ENCODE measurements at places on chromosomes 13 and 19.

DNA sequence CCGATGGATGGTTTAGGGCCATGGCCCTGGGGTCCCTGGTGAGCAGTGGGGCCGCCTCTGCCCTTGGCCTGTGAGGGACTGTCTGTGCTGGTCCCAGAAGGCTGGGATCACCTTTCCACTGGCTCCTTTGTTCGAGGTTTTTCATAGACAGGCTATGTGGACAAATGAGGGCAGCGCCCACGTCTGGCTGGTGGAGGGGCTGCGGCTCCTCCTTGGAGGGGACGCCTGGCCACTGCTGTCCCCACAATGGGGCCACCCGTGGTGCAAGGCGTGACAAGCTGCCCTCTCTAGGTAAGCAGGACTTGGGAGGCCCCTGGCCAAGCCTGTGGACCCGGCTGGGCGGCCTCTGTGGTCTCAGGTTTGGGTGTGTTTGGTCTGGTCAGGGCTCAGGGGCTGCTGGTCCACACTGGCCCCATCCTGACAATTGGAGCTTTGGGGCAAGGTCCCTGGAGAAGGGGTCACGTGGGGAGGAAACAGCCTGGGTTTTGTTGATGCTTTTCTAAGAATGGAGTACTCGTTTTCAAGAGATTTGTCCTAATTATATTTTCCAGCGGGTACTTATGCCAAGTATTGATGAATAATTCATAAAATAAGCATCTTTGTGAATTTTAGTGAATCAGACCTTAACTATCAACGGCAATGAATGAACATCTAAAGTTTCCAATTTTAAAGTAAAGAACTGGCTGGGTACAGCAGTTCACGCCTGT, 33.3 kb downstream of the MCF2L start:
- DNase-seq: no peak

- DNase-seq: no peak
These were observed 30.2 kb downstream of the TMED1 start for GRCh38 chr19:10805758-10806247.

- DNase-seq: no peak
These were observed 497.6 kb downstream of the SUCLA2 start for GRCh38 chr13:47503475-47503874.

- no peak for DNase-seq
These were observed 142.0 kb upstream of the TSHZ3 start for GRCh38 chr19:31491242-31491641.

DNA sequence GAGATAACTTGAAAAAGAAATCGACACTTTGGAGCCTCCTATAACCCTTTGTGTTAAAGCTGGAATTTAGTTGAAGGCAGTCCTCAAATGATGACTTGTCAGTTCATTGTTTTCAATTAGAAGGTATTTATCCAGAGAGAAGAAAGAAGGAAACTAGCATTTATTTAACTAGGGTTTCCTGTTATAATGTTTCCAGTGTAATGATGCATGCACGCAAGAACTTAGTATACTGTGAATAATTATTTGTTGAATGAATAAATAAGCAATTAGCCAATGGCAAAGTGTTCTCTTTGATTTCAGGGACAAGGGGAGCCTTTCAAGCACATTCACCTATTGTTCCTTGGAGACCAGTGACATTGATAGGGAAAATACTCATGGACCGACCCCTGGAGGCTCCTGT, 307.4 kb downstream of the KLF5 start:
- DNase-seq: no peak

- no peak for DNase-seq
These were observed 5.1 kb downstream of the CHMP2A start for GRCh38 chr19:58549664-58550361.

DNA sequence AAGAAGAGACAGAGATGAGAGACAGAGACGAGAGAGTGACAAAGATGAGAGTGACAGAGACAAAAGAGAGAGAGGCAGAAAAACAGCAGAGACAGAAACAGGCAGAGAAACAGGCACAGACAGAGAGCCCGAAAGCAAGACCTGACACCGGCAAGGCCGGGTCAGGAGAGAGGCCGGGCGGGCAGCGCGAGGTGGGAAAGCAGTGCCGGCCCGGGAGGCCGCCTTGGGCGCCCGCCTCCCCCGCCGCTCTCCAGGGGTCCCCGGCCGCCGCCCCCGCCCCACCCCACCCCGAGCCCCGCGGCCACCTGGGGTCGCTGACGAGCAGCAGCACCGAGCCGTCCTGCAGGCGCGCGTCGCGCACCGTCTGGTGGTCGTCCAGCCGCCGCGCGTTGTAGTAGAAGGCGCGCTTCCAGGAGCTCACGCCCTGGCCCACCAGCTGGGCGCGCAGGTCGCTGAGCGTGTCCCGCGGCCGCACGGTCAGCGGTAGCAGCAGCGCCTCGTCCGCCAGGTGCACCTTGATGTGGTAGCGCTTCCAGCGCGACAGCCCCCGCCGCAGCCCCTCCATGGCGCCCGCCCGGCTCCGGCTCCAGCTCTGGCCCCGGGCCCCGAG, at the start of gene TINCR:
Gene TINCR, minus strand, starts transcription at position 594 of the 610 bp plus-strand sequence.
- DNase-seq: no peak

DNA sequence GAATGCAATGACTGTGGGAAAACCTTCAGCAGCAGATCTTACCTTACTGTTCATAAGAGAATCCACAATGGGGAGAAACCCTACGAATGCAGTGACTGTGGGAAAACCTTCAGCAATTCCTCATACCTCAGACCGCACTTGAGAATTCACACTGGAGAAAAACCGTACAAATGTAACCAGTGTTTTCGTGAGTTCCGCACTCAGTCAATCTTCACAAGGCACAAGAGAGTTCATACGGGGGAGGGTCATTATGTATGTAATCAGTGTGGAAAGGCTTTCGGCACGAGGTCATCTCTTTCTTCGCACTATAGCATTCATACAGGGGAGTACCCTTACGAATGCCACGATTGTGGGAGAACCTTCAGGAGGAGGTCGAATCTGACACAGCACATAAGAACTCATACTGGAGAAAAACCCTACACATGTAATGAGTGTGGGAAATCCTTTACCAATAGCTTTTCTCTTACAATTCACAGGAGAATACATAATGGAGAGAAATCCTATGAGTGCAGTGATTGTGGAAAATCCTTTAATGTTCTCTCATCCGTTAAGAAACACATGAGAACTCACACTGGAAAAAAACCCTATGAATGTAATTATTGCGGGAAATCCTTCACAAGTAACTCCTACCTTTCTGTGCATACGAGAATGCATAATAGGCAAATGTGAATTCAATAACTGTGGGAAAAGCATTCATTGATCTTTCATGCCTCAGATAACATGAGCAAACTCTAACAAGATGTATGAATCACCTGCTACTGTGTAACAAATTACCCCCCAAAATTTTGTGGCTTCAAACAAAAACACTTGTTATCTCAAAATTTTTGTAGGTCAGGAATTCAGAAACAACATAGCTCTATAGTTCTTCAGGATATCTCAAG, 13.8 kb downstream of the ZNF557 start:
- DNase-seq: no peak

DNA sequence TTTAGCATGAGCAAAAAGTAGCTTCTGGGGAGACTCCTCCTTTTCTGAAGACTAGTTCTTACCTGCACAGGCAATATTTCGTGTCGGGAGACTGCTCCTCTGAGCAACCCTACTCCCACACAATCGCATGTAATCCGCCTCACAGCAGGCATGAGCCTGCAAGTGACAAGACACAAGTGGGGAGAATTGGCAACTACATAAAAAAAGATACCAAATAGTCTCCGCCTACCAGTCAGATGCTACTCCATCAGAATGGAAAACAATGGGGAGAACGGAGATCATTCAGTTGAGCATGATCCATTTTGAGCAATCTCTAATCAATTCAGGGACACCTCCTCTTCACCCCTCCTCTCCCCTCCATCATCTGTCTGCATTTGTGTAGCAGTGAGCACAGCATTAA, 321.0 kb downstream of the COG6 start:
- DNase-seq: no peak

GRCh38 chr13:30065181-30065580, 214.8 kb upstream of the UBL3 start:
- DNase-seq: no peak

- DNase-seq: no peak
These were observed 187.1 kb downstream of the FOXO1 start for GRCh38 chr13:40479196-40479845.

- no peak for DNase-seq
These were observed 10.4 kb downstream of the GJB2 start for GRCh38 chr13:20182231-20182846.

DNA sequence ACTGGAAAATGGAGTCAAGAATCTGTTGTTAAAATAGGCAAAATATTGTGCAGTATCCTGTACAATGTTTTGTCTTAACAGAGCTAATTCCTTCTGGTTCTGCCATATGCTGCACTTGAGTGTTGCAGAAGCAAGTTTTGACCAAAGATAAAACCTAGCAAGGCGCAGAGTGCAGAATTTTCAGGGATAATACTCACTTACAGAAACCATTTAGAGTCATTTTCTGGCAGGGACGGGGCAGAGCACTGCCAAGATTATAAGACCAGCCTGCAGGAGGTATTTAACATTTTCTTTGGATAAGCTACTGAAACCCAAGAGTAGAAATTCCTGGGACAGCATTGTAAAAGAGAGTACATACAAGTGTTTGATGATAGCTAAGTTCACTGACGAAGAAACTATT, 159.5 kb upstream of the EDNRB start:
- DNase-seq: no peak

- DNase-seq: no peak
These were observed 13.2 kb upstream of the CREB3L3 start for GRCh38 chr19:4140237-4140711.

GRCh38 chr13:94192431-94192975, 287.0 kb downstream of the DCT start:
- DNase-seq: no peak

DNA sequence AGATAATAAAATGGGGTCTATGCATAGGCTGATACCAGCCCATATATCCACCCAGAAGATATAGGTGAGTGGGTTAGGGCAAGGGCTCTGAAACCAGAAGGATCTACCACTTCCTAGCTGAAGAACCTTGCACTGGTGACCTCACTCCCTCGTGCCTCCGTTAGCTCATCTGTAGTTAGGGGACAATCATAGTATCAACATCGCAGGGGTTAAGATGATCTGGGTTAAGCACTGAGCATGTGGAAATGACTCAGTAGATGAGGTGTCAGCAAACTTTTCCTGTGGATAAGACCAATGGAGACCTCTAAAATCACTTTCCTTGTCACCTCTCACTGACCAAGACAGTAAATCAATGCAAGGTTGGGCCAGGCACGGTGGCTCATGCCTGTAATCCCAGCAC, 30.5 kb downstream of the TNFSF14 start:
- DNase-seq: no peak

GRCh38 chr19:34173193-34173956, 1.1 kb downstream of the LSM14A start:
- DNase-seq: peak; percentile 2

DNA sequence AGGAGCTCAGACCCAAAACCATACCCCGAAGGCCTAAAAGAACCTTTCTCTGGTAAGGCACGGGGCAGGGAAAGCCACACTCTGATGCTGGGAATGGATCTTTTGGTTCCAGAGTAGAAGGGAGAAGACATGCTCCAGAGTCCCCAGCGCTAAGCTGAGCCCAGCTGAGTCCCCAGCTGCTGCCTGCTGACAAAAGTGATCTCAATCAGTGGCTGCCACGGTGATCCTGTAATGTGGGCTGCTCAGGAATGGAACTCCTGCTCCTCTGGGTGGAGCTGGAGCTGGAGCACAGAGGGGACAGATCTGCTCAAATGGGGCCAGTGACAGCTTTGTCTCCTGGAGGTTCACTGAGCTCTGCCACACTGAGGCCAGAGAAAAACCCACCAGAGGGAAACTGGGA, 70.5 kb downstream of the MLLT1 start:
- no peak for DNase-seq

DNA sequence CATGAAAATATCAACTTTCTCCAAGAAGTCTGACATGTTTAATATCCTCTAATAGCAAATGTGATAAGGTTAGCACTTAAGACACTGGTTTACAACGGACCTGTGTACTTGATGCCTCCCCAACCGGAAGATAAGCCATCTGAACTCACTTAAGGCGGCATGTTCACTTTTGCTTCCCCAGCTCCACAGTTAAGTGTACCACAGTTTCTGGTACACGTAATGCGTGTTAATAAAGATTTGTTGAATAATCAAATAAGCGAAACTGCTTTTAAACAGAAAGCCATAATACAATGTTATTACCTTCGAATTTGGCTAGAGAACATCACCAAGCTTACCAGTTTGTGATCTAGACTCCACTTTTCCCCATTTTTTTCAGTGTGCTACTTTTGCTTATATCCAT, 1.4 kb upstream of the PAN3 start:
- no peak for DNase-seq

DNA sequence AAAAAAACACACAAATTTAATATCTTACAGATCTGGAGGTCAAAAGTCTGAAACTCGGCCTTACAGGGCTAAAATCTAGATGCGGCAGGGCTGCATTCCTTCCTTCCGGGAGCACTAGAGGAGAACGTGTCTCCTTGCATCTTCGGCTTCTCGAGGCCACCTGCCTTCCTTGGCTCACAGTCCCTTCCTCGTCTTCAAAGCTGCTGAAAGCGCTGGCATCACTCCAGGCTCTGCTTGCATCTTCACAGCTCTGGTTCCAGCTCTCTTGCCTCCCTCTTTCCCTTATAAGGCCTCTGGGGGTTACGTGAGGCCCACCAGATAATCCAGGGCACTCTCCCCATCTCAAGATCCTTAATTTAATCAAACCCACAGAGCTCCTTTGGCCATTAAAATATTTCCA, 10.5 kb downstream of the XRCC1 start:
- DNase-seq: no peak

DNA sequence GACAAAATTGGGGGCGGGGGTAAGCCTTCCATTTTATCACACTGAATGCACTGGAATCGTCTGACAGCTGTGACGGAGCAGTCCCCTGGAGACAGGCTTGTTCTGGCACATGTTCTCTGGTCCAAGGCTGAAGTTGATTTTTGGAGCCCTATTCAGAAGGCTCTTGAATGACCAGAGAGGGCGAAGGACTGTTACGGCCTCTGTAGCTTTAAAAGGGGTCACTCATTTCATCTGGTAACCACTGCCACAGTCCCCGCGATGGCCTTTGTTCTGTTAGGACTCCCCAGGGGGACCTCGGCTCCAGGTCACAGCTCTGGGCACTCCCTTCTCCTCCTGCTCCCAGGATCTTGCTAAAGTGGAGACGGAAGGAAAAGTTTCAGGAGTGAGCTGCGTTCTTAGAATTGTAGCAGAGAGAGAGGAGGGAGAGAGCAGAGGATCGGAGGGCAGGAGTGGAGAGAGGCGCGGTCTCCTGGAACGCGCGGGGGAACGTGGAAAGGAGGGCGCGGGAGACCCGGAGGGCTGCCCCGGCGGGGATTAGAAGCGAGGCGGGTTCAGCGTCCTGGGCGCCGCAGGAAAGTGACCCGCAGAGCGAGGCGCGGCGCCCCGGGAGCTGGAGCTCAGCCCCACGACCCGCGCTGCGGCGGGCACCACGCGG, 134.3 kb upstream of the MYO16 start:
- DNase-seq: no peak

- no peak for DNase-seq
These were observed 6.2 kb downstream of the ZNF709 start for GRCh38 chr19:12478234-12478941.

GRCh38 chr19:13817615-13818371, 22.6 kb downstream of the ZSWIM4 start:
- no peak for DNase-seq

- no peak for DNase-seq
These were observed 179.9 kb downstream of the IRS2 start for GRCh38 chr13:109606520-109606919.

Data from stimulated activated CD4-positive, alpha-beta T cell treated with anti-CD3 and anti-CD28 coated beads, Interleukin-1b, Interleukin-23, amount 100 ng/mL, for 24 hours (primary cell).